ENCODE measurements at places on chromosomes 16 and 17.

DNA sequence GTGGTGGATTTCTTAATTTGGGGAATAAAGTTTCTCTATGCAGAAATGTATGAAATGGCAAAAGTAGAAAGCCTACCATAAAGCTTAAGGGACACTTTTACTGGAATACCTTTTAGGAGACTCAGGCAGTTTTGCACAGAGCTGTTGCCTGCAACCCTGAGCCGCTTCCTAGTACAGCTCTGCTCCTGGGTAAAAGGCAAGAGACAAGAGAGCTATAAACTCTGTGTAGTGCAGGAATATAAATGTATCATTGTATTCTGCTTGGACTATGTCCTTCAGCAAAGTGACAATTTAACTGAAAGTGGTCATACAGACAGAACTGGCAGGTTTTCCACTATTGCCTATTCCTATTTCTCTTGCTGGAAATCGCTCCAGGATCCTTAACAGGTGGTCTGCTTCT lies 65.3 kb upstream of the MYOCD start:
- DNase-seq: no peak

DNA sequence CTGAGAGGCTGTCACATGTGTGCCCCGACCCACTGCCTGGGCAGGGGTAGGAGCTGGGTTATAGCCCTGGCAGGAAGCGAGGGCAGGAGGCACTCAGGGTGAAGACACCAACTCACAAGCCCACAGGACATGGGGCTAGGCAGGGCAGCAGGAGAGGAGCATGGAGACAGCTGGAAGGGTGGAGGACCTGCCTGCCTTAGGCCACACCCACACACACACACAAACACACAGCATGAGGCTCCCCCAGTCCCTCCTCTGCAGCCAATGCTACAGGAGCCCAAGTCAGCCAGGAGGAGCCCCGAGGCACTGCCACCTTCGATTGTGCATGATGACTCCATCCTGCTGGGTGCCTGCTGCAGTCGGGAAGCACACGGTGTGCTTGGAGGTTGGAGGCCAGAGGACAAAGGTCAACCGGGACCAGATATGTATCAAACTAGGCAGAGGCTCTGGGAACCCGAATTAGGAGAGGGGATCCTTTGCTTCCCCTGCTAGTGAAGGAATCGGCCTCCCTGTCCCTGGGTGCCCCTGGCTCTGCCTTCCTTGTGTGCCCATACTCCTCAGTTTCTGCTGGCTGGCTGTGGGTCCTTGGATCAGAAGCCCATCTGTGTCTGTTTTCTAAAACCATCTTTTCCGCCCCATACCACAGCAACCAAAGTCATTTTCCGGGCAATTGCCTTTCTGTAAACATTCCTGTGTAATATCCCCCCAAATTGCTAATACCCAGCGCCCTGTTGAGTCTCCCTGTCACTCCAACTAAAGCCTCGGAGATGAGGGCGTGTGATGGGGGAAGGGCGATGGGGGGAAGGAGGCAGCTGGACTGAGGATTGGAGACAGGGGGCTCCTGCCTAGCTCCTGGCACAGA lies 20.5 kb downstream of the SRCIN1 start:
- no peak for DNase-seq

DNA sequence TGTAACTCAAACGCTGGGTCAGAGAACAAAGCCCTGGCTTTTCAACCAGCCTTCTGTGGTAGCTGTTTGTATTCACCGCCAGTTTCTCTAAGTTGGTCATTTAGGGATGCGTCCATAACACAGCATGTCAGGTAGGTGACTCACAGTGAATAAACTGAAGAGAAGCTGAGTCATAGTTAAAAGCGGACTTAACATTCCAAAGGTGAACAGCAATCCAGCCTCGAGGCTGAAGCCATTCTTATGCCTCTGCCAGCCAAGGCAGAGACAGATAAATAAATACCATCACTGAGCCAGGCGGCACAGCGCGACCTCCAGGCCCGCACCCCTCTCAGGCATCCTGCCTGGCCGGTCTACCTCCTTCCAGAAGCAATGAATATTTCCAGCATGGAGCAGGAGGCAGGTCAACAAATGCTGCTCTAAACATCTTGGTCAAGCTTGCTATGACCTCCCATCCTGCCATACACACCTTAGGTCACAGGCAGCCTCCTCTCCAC lies 12.4 kb upstream of the CACNG4 start:
- DNase-seq: no peak

- no peak for DNase-seq
These were observed 398.9 kb downstream of the PMP22 start for GRCh38 chr17:14866266-14866665.

- no peak for DNase-seq
These were observed 142.9 kb downstream of the C16orf78 start for GRCh38 chr16:49516382-49517036.

DNA sequence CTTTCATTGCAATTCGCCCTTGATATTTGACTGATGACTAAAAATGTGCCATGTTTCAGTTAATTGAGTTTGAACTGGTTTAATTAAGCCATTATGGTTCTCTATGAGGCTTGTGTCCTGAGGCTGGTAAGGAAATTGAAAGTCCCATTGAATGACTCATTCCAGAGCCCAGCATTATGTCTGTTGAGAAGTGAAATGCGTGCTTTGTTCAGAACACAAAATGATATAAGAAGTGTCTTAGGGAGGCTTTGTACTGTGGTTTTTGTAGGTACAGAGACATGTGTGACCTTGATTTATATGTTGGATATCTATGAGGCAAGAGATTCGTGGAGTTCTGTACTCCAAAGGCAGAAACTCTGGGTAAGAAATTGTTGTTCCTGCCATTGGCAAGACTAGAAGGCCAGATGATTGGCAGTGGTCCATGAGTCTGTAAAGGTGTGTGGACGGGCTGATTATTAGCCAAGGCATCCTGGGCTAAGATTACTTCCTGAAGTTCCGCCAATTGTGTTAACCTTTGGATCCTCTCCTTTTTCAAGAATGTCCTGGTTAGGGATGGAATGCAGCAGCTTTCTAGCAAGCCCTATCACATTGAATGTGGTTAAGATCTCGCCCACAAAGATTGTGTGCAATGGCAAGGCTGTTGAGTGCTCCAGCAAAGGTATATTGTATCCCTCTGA lies 103.7 kb downstream of the NPIPB5 start:
- DNase-seq: no peak

DNA sequence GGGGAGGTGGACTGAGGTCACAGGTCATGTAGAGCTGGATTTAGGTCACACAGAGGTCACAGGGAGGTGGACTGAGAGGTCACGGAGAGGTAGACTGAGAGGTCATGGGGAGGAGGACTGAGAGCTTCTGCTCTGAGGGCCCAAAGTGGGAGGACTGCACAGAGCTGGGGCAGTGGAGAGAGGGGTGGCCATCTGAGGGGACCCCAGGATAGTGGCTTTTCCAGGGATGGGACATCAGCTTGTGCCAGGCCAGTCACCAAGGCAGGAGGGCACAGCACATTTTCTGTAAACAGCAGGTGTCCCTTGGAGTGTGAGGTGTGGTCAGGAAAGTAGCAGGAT lies 26.1 kb upstream of the JPT2 start:
- DNase-seq: no peak

- DNase-seq: no peak
These were observed 214.2 kb upstream of the TNRC6C start for GRCh38 chr17:77744066-77744988.

GRCh38 chr16:77289331-77289809 lies 90.2 kb downstream of the SYCE1L start:
- no peak for DNase-seq

DNA sequence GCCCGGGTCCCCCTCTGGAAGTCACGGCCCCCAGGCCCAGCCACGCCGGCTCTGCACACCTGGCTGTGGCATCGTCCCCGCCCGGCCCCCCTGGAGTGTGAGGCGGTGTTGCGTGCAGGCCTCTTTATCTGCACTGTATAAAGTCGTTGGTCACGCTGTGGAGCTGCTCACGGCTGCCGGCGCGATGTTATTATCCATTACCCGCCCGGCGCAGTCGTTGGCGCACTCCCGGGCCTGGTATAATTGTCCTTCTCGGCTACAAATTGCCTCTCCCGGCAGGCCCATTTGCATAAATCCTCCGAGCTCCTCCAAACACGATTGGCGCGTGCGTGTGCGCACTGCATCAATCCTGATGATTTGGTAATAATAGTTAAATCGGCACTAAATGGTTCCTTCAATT lies 57.8 kb downstream of the BAHCC1 start:
- DNase-seq: no peak

- DNase-seq: no peak
These were observed 93.8 kb downstream of the TNFRSF13B start for GRCh38 chr17:16878084-16878483.

- DNase-seq: no peak
These were observed 4.9 kb downstream of the ZDHHC1 start for GRCh38 chr16:67411339-67411738.

GRCh38 chr17:74009056-74009625 lies 194.3 kb upstream of the RPL38 start:
- DNase-seq: no peak

DNA sequence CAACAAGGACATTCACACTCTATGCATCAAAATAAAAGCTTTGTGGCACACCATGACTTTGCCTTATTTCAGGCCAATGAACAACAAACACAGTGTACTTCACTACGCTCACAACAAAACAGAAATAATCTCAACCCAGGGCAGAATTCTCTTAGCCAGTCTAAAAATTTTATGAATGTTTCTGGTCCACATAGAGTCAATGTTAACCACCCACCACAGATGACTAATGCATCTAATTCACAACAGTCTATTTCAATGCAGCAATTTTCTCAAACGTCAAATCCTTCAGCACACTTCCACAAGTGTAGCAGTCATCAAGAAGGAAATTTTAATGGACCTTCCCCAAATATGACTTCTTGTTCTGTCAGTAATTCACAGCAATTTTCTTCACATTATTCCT lies 101.7 kb downstream of the CHD9 start:
- no peak for DNase-seq

GRCh38 chr16:66399930-66400329 lies 27.2 kb upstream of the BEAN1 start:
- no peak for DNase-seq

DNA sequence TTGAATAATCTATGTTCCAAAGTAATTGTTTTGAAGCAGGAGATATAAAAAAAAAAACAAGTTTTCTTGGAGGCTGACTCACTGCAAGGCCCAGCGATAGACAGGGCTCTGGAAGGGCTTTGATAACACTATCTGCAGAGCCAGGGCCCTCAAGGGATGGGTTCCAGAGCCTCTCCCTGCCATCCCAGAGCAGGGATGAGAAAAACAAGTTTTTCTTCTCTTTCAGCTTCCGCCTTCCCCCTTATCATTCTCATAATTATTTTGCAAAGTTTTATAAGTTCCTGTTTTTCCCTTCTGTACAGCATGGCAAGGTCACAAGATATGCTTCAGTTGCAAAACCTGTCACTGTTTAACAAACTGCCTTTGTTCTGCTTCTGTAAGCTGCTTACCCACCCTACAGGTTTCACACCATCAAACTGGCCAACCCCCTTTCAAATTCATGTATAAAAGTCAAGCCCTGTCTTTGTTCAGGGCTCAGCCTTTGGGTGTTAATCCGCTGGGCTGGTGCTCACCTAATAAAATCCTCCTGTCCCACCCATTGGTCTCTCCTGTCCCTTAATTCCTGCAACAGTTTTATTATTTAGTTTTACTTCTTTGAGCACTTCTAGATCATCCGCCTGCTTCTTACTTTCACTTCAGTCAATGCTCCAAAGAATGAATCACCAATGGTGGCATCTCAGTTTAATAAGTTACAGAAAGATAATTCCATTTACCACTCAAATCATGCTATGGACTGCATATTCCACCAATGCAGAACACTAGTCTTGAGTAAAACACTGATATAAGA lies 5.6 kb upstream of the THUMPD1 start:
- DNase-seq: no peak

GRCh38 chr17:62822080-62822904 lies 14.2 kb upstream of the MARCHF10 start:
- DNase-seq: no peak

- DNase-seq: no peak
These were observed 68.6 kb downstream of the WSB1 start for GRCh38 chr17:27362503-27362902.

GRCh38 chr16:57235128-57236021 lies 9.7 kb upstream of the ARL2BP start:
- DNase-seq: no peak

GRCh38 chr16:81066681-81067080 lies 10.4 kb downstream of the C16orf46 start:
- DNase-seq: no peak

GRCh38 chr17:57106107-57106835 lies 21.2 kb downstream of the AKAP1 start:
- DNase-seq: no peak

- DNase-seq: no peak
These were observed 1.0 kb upstream of the HOXB9 start for GRCh38 chr17:48627118-48627597.

DNA sequence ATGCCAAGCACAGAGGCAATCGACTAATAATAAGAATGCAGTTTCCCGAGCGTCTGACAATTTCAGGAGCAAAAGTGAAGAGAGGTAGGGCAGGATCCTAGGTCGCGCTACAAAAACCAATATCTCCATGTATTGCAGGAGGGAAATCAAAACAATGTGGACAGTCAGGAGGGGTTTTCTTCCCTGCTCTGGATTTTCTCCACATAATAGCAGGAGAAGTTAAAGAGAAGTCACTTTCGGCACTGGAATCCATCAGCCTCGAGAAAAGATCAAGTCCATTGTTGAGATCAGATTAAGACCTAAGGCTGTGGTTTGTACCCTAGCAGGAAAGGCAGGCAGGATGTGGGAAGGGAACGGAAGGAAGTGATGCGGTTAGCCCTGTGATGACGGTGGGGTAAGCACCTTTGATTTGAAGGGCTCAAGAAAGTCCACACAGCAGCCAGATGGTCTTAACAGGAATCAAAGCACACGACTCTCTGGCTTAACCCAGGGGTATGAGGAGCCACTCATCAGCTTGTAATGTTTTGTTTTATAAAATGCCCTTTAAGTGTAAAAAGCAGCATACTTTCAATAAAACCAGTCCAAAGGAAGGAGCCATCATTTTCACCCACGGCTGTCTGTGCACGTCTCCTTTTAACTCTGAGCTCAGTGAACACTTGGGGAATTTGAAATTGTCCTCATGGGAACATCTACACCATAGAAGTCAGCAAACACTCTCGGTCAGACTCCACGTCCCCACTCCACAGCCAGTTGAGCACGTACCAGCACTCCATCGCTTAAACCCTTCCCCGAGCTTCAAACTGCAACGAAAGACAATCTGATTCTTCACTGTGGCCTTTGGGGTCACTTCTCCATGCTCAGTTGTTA lies 15.8 kb upstream of the AKTIP start:
- peak; percentile 41 for DNase-seq

DNA sequence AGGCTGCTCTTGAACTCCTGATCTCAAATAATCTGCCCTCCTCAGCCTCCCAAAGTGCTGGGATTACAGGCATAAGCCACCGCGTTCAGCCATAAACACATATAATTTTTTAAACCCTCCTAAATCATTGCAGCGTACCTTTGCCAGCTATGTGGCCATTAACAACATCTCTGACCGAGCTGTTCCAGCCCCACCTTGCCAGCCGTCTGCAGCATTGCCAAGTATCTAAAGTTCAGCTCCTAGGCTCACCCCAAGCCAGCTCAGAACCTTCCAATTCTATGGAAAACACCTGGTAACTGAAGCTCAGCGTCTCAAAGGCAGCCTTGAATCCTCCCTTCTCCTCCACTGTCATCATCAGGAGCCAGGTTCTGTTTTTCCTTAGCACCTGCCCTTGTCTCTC lies 5.1 kb upstream of the MEIOB start:
- DNase-seq: no peak

All from stimulated activated CD4-positive, alpha-beta T cell treated with anti-CD3 and anti-CD28 coated beads, Interleukin-12 subunit alpha, Interleukin-12 subunit beta, amount 100 ng/mL, for 4 hours (primary cell).